EL (cell line): ENCODE measurements at places on chromosomes 6 and 20.

GRCh38 chr6:154864066-154864430 lies 130.8 kb downstream of the SCAF8 start:
- no peak for DNase-seq

GRCh38 chr20:40188319-40188718 lies 500.7 kb downstream of the MAFB start:
- DNase-seq = no peak

DNA sequence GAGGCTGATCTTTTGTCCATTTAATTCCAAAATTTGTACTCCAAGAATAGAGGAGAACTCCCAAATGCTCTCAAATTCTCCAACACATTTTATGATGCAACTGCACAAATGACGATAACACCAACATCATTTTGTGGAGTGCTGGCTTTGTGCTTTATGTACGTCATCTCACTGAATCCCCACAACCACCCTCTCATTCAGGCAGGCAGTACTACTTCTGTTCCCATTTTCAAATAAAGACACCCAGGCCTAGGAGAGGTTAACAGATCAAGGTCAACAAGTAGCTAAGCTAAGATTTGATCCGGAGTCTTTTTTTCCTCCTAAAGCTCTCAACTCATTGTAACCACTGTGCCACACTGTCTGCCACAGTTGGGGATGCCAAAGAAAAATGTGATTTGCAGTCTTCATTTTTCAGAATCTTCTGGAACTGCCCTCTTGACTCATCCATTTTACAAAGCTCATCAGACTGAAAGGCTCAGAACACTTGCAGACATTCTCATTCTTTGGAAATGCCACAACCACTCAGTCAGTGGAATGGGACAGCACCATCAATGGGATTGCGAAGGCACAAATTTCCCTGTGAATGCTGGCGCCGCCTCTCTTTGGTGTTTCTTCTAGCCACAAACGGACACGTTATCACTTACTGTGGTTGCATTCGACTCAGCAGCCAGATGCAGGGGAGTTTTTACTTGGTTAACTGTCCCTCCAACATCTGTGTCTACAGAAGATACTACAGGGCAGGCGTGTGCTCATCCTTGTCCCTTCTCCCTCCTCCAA lies 184.4 kb downstream of the GJA10 start:
- no peak for DNase-seq

DNA sequence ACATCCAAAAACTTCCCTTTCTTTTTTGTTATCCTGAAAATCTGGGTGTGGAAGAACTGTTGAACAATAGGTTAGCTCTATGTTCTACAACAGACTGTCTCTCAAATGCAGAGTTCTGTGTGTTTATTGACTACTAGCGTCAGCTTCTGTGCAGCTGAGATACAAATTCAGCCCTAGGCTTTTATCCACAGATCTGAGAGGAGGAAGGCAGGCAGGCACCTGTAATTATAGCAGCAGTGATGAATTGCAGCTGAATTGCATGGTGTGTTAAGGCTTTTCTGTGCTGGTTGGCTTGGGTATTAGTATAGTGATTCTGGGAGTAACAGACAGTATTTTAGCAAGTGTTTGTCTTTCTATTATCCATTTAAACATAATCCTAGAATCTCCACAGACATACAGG lies 24.4 kb downstream of the GRIK2 start:
- no peak for DNase-seq
